ENCODE measurements at places on chromosomes 4 and X.

DNA sequence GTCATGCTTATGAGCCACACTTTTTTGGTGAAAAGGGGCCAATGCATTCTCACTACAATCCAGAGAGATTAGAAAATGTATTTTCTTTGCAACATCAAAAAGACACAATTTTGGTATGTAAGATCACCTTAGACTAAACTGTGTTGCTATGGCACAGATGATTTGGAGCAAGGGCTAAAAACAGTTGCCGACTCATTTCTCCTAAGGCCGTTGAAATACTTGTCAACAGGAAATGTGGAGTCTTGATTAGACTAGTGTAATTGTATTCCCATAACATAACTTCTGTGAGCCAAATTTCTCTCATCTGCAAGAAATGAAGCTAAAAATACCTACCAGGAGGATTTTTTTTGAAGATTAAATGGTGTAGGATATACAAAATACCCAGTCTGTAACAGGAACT, 2547.7 kb downstream of the ARAP2 start:
- DNase-seq, result no peak

- DNase-seq, result peak; percentile 45
Measured at GRCh38 chrX:51802917-51803688, 59.9 kb downstream of the GSPT2 start.

- DNase-seq, result no peak
Measured at GRCh38 chr4:153645183-153645582, 38.9 kb upstream of the TLR2 start.

DNA sequence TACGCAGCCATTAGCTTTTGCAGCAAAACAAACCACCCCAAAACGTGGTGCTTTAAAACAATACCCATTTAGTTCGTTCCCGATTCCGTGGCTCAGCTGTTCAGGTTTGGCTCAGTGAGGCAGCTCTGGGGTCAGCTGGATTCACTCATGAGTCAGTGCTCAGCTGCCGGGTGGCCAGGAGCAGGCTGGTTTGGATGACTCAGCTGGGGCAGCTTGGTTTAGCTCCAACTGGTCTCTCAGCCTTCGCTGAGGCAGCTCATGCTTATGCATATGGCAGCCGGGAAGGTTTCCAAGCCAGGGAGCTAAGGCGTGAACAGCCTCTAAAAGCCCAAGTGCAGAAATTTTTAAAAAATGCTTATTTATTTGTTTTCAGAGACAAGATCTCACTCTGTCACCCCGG, 13.3 kb upstream of the CD99 start:
- DNase-seq, result peak; percentile 80

- no peak for DNase-seq
Measured at GRCh38 chrX:11541510-11541909, 124.2 kb downstream of the ARHGAP6 start.

DNA sequence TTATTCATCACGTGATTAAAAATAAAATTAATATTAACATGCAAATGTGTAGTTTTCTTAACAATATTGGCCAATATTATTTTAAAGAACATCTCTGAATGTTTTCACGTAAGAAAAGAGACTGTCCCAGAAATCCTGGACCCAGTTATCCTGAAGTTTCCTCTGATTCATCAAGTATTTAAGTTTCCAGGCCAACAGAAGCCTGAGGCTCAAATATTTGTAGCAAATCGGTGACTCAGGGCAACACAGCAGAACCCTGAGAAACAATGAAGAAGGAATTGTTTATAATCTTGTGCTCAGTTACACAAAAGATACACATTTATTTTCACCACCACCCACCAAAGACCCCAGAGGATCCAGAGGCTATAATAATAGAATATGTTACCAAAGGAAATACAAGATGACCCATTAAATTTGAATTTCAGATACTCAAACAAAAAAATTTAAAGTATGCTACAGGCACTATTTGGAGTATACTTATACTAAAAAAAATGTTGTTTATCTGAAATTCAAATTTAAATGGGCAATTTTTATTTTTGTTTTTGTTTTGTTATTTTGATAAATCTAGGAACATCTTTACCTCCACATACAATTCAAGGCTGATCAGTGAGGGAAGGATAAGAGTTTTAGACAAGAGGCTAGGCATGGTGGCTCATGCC, 33.9 kb upstream of the SLC7A11 start:
- peak; percentile 26 for DNase-seq

GRCh38 chr4:111712093-111712677, 433.1 kb upstream of the FAM241A start:
- no peak for DNase-seq

DNA sequence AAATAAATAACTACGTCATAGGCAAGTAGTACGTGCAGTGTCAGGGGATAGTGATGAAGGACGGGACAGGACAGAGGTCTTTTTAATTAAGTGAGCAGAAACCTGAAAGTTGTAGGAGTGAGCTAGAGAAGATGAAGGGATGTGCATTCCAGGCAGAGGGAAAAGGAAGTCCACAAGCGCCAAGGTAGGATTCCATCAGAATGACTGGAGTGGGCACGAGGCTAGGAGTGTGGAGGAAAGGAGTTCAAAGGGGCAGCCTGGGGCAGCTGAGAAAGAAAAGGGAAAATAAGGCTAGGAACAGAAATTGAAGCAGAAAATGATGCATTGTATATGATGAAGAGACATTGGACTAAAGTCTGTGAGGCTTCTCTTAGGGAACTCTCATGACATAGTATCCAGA, 192.2 kb upstream of the TLL1 start:
- no peak for DNase-seq

- DNase-seq, result no peak
Measured at GRCh38 chr4:856225-856901, 30.4 kb upstream of the CPLX1 start.

GRCh38 chrX:154482786-154483185, 3.6 kb downstream of the UBL4A start:
- DNase-seq, result no peak

DNA sequence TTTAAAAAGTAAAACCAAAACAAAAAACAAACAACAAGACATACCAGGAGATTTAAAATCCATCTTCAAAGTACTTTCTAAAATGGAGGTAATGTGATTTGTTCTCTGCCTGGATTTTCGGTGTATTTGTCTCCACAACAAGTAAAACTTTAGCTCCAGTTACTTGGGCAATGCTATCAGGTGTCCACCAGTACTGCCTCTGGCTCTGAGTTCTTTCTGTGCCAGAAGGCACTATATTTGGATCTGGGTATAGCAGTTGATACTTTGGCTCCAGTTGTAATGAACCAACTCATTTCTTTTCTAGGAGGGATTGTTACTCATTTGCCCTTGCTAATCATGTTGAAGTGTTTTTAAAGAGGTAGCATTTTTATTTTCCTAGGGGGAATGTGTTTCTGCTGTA, 9.5 kb upstream of the PDLIM5 start:
- no peak for DNase-seq

GRCh38 chrX:49247916-49248811, 12.9 kb downstream of the CCDC22 start:
- no peak for DNase-seq

DNA sequence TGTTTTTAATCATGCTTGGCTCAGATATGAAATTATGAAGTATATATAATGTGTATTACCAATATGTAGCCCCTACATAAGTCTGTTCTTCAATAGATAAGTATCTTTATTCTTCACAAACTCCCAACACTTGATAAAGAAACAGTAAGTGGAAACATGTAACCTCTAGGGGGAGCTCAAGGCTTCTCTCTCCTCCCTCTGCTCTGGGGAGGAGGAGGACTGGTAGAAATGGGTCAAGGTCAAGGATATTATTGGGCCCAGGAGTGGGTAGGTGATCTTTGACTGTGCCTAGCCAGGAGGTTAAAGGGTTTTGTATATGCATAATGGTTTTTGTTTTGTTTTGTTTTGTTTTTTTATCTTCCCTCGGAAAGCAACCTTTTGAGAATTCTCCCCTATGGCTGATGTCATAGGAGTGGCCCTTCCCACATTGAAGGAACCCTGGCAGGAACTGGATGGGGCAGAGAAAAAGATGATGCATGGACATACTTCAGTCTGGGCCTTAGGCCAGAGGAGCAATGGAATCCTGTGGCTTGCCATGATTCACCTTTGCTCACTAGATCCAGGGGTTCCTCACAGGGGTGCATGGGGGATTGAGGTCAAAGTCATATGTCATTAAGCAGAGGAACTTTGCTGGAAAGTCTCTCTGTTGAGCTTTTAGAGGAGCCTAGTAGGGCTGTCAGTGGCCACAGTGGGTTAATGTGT, 460.3 kb downstream of the MID1IP1 start:
- peak; percentile 22 for DNase-seq

DNA sequence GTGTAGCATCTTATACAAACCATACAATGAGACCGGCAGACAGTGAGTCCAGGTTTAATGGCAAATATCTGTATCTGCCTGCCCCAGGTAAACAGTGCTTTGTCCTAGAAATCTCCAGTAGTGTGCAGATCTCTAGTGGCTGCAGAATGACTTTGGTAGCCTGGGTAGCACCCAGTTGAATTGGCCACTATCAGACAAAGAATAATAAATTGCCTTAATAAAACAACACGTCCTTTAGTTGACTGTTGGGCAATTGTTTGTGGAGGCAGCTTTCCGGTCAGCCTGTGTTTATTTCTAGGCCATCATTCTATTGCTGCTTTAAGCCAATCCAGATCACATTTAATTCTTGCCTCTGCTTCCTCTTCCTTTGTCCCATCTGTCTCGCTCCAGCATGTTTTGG, 52.5 kb downstream of the SNX25 start:
- DNase-seq, result no peak

DNA sequence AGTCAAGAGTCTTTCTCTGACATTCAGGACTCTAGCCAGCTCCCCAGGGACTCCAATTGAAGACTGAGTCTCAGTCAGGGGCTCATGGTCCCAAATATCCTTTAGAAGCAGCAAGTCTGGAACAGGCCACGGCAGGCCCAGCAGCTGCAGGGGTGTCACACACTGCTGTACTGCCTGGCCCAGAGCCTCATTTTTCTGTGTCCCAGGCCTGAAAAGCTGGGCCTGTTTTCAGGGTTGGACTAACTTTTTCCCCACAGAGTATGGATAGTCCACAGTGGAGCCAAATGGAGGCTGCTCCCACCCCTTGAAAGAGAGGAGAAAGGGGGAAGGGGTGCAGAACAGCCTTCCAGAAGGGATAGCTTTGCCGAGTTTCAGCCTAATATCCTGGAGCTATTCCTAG, 146.8 kb upstream of the NALF2 start:
- no peak for DNase-seq

DNA sequence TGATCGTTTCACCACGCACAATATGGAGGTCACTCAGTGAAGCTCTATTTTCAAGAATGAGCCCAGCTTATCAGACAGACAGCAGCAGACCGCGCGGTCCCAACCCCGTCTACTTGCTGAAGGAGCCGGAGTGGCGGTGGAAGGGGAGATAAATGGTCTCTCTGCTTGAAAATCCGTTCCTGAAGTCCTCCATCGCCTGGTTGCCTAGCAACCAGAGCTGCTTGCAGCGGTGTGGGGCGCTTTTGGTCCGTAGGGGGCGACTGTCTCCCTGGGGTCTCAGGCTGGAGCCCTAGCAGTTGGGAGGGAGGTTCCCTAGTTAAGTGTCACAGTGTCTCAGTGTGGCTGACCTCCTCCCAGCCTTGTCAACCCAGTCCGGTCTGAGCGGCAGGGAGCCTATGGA, 8.3 kb upstream of the DLG3 start:
- DNase-seq, result no peak

GRCh38 chr4:75673959-75674328, 733 bp upstream of the G3BP2 start:
- no peak for DNase-seq

GRCh38 chr4:147731580-147732517, at the start of gene ARHGAP10:
Gene ARHGAP10, plus strand, starts transcription at chr4:147732088. Its CDS starts 214 bp downstream, at chr4:147732302.
- DNase-seq, result peak; percentile 79

DNA sequence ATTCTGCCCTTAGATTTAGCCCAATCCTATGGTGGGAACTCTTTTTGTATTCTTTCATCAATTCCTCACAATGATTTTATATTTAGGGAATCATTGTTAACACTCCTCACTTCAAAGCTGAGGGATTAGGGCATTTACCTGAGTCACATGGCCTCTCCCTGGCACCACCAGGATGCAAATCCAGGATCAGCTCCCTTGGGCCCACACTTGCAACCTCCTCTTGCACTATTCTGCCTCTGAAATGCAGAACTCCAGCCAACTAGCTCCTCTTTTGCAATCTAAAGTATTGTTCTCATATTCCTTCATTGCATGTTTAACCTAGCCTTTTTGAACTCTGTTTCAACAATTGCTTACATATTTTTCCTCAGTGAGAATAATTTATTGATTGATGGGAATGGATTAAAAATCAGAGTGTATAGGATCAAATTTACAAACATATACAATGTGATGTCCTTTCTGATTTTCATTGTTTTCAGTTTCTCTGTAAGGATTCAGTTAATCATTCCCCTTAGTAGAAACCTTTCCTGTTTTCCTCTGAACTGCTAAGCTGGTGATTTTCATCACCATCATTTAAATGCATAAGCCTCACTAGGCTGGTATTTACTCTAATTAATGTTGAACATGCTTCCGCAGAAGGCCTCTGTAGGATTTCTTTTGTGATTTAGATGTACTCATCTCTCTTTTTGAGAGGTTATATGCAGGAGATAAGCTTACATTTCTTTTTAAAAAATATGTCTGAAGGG, 3.3 kb upstream of the RELL1 start:
- no peak for DNase-seq

- no peak for DNase-seq
Measured at GRCh38 chr4:132893787-132894186, 255.3 kb upstream of the PCDH10 start.

GRCh38 chr4:139603576-139604410, 47.8 kb upstream of the SETD7 start:
- peak; percentile 65 for DNase-seq

DNA sequence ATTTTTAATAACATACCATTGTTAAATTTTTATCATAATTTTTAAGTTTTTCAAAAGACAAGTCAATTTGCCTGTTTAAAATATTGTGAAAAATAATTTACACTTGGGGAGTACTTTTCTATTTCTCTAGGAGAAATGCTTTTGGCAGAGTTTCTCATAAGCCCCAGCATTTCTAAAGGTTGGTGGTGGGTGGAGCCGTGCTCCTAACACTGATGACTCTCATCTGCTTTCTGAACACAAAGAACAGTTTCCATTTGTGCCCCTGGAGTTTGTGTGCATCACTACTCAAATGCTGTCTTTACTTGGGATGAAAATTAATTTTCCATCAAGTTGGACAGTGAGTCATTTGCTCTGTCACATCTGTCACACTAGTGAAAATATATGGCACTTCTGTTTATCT, 57.6 kb downstream of the TNIP2 start:
- DNase-seq, result no peak

DNA sequence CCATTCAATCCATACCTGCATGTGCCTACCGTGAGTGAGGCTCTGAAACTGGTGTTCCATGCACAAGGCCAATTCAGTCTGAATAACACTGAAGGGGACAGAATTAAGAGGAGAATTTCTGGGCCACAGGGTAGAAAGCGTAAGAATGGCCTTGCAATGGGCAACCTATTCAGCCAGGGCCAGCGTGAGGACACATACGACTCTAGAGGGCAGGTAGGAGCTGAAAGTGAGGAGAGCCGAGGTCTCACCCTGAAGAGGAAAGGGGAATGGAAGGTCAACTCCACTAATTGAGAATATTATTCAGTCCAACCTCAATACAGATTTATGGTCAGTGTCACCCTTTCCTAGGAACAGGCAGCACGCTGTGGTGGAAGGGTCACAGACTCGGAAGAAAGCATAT, 202.2 kb downstream of the TRIML1 start:
- DNase-seq, result no peak

GRCh38 chr4:184410748-184411147, 63.6 kb downstream of the IRF2 start:
- no peak for DNase-seq

- DNase-seq, result no peak
Measured at GRCh38 chr4:188433741-188434315, 294.6 kb downstream of the TRIML1 start.
